ENCODE measurements at places on chromosomes 12 and 14.

- H3K4me3 ChIP-seq, result no peak overlapping the region
- H3K27me3 ChIP-seq, result no peaks in the 10 kb centered on the region
These were observed 115.2 kb upstream of the RAP1B start for GRCh38 chr12:68495336-68496070.

- peaks cover 3% of the 10 kb centered on the region for H3K27me3 ChIP-seq
- peak overlapping the region; percentile 59 for H3K27ac ChIP-seq
- peaks cover 11% of the 10 kb centered on the region for H3K4me1 ChIP-seq
These were observed 726 bp downstream of the ZFHX2 start for GRCh38 chr14:23550812-23551265.

- H3K4me3 ChIP-seq, result no peak overlapping the region
- no peak for DNase-seq
- H3K36me3 ChIP-seq, result no peaks in the 10 kb centered on the region
These were observed 70.4 kb upstream of the KITLG start for GRCh38 chr12:88650715-88651114.

DNA sequence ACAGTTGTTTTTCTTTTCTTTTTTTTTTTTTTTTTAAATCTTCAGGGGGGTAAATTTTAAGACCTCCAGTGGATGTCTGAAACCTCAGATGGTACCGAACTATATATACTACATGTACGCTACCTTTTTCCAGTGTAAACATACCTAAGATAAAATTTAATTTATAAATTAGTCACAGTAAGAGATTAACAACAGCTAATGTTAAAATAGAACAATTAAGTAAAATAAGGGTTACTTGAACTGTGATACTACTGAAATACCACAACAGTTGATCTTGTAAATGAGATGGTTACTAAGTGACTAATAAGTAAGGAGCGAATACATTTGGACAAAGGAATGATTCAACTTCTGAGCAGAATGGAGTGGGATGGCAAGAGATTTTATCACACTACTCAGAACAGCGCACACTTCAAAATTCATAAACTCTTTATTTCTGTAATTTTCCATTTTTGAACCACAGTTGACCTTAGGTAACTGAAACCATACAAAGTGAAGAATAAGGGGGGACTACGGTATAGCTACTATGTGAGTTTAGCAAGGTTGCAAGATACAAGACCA is 80.5 kb upstream of the PCED1B start:
- H3K4me3 ChIP-seq, result no peak overlapping the region
- no peak overlapping the region for H3K27ac ChIP-seq
- no peaks in the 10 kb centered on the region for H3K27me3 ChIP-seq
- H3K4me1 ChIP-seq, result no peaks in the 10 kb centered on the region
- H3K36me3 ChIP-seq, result no peaks in the 10 kb centered on the region

GRCh38 chr12:62601765-62602164 is 135.1 kb downstream of the MON2 start:
- DNase-seq, result no peak
- peak overlapping the region; percentile 93 for H3K4me3 ChIP-seq
- H3K27ac ChIP-seq, result peak overlapping the region; percentile 99
- H3K27me3 ChIP-seq, result no peaks in the 10 kb centered on the region

GRCh38 chr14:91317381-91318308 is 73.1 kb upstream of the GPR68 start:
- H3K4me1 ChIP-seq, result peaks cover 61% of the 10 kb centered on the region
- H3K27ac ChIP-seq, result peak overlapping the region; percentile 82
- H3K4me3 ChIP-seq, result peak overlapping the region; percentile 39

DNA sequence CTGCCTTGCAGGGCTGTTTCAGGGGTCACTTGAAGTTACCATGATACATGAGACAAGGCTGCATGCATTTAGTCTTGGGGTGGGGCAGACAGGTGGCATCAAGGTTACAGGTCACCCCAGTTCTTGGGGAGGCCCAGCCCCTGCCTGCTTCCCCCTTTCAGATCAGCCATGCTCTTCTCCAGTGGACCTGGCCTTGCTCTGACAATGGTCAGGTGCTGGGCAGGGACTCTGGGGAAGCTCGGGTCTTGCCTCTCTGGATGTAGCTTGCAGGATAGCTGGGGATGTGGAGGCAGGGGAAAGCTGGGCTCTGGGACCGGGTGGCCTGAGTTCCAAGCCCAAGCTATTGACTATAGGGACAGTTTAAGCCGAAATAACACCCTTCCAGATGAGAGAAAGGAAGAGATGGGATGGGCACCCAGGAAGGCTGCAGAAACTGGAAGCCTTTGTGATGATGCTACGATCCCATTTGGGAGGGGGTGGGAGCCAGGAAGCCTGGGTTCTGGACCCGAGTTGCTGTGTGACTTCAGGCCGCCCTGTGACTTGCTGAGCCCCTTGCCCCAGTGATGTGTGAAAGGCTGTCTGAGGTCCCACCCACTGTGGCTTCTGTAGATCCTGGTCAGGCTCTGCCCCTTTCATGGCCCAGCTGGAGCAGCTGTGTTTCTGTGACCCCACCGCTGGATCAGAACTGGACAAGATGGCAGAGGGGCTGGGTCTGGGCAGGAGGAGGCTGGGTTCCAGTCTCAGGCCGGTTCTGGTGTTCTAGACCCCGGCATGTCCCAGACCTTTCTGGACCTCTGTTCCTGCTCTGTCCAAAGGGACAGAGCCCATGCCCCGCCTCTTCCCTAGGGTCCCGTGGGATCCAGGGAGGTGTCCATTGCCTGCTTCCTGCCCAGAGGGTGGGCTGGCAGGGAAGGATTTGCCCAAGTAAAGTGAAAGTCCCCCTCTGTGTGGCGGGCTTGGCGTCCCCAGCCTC is 2.1 kb downstream of the TNFAIP2 start:
- DNase-seq, result no peak
- no peaks in the 10 kb centered on the region for H3K4me1 ChIP-seq
- no peak overlapping the region for H3K4me3 ChIP-seq
- H3K36me3 ChIP-seq, result no peaks in the 10 kb centered on the region

- peaks cover 59% of the 10 kb centered on the region for H3K4me1 ChIP-seq
- H3K27me3 ChIP-seq, result no peaks in the 10 kb centered on the region
- DNase-seq, result no peak
- no peak overlapping the region for H3K4me3 ChIP-seq
- no peak overlapping the region for H3K27ac ChIP-seq
- no peaks in the 10 kb centered on the region for H3K36me3 ChIP-seq
These were observed 452.5 kb downstream of the FUT8 start for GRCh38 chr14:65864984-65865383.

DNA sequence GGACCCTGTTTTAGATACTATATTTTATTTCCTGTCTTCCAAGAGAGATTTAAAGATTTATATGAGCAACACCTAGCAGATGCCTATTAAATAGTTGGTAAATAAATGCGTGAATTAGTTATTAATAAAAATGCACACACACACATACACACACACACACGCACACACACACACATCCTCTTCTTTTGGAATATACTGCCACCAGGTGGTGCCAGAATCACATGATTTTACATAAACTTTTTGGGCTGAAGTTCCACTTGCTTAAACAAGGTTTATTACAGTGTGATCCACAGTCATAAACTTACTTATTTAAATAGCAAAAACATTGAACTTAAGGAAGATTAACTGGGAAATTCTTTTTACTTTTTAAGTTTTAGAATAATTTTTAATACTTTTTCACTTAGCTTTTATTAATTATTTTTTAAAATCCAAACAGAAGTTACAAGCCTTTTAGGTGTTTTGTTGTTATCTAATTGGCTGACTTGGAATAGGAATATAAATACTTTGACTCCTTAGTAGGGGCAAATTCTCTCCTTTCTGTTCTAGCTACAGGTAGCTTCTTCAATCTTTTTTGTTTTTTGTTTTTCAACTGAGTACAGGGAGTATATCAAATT is 17.5 kb downstream of the RAD51B start:
- H3K27me3 ChIP-seq, result no peaks in the 10 kb centered on the region
- H3K36me3 ChIP-seq, result no peaks in the 10 kb centered on the region
- no peak overlapping the region for H3K4me3 ChIP-seq
- no peaks in the 10 kb centered on the region for H3K4me1 ChIP-seq
- DNase-seq, result no peak
